ENCODE measurements at places on chromosomes 2 and 18.

DNA sequence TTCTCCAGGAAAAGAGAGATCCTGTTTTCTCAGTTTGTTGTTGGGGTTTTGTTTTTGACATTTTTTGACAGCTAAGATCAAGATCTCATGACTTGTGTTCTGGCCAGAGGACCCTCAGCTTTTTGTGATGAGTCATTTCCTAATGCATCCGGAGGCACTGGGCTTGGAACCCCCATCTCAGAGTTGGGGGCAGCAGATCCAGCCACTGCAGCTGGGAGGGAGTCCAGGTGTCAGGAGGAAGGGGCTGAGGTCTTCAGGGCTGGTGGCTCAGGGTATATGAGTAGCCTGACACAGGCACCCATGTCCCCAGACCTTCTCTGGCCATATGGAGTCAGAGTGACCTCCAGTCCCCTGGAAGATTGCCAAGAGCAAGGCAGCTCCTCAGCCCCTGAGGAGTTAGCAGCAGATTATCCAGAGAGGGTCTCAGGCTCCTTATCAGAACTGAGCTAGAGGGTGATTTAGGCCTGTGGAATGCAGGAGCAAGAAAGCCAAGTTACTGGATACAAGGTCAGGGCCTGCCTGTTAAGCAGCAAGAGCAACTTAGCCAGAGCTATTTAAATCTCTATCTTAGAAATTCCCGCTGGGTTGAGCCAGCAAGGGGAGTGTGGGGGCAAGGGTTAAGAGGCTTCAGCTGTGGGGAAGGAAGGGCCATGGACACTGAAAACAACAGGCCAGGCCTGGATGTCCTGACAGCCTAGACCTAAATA lies 62.4 kb downstream of the TANC1 start:
- no peak for DNase-seq

GRCh38 chr2:109187711-109188495 lies 58.9 kb downstream of the SH3RF3 start:
- DNase-seq: no peak

GRCh38 chr2:151937966-151938365 lies 109.7 kb upstream of the ARL5A start:
- no peak for DNase-seq

DNA sequence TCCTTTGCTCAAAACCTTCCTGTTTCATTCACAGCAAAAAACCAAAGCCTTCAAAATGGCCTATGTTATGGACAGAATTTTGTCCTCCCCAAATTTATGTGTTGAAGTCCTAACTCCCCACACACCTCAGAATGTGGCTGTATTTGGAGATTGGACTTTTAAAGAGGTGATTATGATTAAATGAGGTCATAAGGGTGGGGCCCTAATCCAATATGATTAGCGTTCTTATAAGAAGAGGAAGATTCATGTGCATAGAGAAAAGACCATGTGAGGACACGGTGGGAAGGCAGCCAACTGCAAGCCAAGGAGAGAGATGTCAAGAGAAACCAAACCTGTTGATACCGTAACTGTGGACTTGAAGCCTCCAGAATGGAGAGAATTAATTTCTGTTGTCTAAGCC lies 4.6 kb upstream of the ZNF638 start:
- DNase-seq: no peak

DNA sequence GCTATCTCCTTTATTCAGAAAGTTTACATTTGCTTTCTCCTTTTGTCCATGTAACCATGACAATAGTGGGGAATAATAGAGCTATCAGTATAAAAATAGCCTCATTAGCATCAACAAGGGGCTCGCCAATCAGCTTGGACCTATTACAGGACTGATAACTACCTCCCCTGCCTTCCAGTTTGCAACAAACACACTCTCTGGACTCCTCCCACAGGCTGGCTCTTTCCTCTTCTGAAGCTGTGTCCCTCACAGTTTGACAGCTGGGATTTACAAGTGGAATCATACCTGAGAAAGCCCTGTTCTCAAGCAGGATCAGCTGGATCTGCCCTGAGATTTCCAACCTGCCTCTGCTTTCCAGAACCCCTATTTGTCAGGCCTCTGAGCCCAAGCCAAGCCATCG lies 162.5 kb downstream of the GRB14 start:
- DNase-seq: no peak

- no peak for DNase-seq
Observed at GRCh38 chr2:239169311-239170048, 231.3 kb downstream of the HDAC4 start.

- DNase-seq: no peak
Observed at GRCh38 chr2:47487498-47487875, 84.5 kb downstream of the MSH2 start.

GRCh38 chr18:5628512-5629255 lies 84.9 kb upstream of the EPB41L3 start:
- DNase-seq: no peak

DNA sequence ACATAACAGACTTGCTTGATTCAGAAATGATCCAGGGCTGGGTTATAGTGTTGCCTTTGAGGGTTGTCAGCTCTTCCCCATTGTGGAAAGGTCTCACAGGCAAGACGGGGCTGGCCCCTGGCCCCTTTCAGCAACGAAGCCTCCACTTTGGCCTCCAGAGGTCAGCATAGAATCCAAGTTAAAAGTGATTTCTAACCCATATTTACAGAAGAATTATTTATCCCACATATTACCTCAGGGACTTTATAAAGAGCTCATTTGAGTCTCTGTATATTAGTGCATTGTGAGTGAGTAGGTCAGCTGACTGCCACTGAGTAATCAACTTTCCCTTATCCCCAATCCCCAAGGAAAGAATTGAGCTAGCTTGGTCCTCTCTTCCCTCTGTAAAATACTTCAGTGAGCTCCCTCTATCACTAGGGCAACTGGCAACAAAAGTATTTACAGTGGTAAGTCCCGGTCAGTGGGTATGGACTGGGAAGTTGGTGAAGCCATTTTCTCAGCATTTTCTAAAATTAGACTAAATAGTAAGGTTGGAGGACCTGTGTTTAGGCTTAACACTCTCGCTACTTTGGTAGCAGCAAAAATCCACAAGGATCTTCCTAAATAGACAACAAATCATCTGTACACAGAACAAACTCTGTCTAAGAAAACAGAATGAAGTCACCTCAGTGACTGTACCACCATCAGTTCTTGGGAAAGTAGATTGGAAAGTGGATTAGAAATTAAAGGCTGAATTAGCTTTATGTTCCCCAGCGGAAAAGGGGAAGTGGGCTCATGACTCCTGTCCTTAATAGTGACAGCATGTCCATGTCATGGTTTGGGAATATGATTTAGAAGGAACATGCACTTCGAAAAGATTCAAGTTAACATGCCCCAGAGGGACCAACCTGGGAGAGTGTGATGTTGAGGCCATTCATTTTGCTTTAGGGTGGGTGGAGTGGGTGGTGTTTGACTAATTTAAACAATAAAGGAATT lies 171.0 kb upstream of the SIX3 start:
- DNase-seq: no peak

- DNase-seq: peak; percentile 48
Observed at GRCh38 chr2:152635635-152636298, 81.5 kb downstream of the PRPF40A start.

- DNase-seq: no peak
Observed at GRCh38 chr2:176999301-176999700, 213.3 kb upstream of the HNRNPA3 start.

GRCh38 chr2:157182204-157182709 lies 75.2 kb upstream of the GALNT5 start:
- no peak for DNase-seq

DNA sequence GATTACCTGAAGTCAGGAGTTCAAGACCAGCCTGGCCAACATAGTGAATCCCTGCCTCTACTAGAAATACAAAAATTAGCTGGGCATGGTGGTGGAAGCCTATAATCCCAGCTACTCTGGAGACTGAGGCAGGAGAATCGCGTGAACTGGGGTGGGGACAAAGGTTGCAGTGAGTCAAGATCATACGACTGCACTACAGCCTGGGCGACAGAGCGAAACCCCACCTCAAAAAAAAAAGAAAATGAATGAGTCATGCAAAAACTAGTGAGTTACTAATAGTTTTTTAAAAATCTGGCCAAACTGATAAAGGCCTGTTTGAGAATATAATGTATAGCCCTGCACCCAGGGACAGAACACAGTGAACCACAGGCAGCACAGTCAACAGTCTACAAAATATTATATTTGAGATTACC lies 17.5 kb downstream of the AFG3L2 start:
- DNase-seq: no peak

All from stimulated activated CD4-positive, alpha-beta T cell treated with anti-CD3 and anti-CD28 coated beads, Interleukin-1b, Interleukin-23, amount 100 ng/mL, for 1 hour (primary cell).